ENCODE measurements at places on chromosomes 2 and 18.

DNA sequence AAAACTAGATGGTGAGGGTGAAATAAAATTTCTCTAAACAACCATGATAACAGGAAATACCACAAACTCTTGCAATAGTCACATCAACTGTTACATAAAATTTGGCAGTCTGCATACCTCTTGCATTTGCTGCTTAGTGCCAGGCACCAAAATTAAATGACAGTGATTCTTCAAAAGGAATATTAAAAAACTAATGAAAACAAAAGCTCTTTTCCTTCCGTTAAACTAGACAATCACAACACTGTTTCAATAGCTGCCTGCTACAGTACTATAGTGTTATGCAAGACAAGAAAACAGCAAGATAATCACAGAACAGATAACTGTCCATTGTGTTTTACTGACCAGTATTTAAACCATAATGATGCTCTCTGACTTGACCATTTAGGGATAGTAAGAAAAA is 239.0 kb upstream of the SMAD7 start:
- no peak for DNase-seq

- no peak for DNase-seq
These were observed 66.5 kb upstream of the TGIF1 start for GRCh38 chr18:3383381-3383915.

GRCh38 chr2:30612371-30612770 is 165.3 kb downstream of the LCLAT1 start:
- DNase-seq, result no peak

GRCh38 chr2:109383505-109384307 is 230.1 kb downstream of the SEPTIN10 start:
- DNase-seq, result peak; percentile 37

DNA sequence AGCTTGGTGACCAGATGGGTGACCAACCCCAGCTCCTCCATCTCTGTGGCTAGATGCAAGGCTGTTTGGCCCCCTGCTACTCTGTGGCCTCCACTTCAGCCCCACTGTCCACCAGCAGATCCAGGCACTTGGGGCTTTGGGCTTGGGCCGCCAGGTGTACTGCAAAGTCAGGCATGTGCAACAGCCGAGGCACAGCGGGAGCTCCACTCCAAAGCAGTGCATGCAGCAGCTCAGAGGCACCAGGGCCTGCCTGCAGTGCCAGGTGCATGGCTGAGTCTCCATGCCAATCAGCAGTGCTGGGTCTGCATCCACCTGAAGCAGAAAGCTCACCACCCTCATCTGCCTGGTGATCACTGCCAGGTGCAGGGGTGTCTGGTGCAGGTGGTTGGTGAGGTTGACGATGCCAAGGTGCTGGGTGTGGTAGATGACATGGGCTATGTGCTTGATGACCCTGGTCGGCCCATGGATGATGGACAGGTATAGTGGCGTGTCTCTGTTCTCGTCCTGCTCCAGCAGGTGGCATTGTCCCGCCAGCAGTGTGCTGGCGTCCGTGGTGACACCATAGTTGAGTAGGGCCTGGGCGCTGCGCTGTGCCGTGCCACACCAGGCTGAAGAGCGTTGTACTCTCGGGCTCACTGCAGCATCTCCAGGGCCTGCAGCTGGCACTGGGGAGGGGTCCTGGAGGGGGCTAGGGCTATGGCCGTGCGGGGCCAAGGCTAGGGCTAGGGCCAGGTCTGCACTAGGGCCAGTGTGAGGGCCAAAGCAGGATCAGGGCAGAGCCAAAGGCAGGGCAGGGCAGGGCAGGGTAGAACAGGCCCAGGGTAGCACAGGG is 1.0 kb upstream of the ANKRD62 start:
- DNase-seq, result no peak

GRCh38 chr2:7278984-7279383 is 361.8 kb downstream of the RNF144A start:
- no peak for DNase-seq
